ENCODE measurements at places on chromosomes 11 and 22.

DNA sequence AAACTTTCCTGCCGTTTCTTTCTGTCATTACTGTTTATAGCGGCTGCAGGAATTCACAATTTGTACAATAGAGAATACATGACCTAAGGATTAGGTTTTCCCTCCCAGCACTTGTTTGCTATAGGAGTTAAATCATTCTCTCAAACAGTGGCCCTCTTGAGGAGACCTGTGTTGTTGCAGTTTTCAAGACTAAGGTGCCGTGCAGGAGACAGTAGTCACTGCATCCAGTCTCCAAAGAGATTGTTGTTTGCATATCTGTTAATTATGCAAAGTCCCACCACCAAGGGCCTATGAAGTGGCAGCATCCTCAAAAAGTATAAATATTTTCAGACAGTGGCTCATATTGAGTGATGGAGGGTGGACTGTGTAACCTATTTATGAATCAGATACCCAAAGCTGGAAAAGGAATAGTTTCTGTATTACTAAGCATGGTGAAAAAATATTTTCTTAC lies 2.3 kb downstream of the PRSS23 start:
- DNase-seq: peak; percentile 32

- no peak for DNase-seq
Observed at GRCh38 chr22:19062943-19063308, 59.3 kb downstream of the DGCR2 start.

DNA sequence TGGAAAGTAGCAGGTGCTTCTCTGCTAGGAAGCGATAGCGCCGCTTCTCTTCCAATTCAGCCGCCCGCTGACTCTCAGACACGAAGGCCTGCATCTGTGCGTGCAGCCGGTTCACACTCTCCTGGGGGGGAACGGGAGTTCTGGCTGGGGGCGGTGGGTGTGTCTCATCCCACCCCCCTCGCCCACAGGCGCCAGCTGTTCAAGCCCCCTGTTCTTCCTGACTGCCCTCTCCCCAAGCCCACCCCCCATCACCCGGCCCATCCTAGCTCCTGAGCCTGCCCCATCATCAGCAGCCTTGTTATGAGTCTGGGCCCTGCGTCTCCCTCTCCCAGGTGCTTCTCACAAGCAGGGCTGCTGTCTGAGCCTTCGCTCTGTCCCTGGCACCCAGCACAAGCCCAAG lies 13.1 kb upstream of the SLC16A8 start:
- no peak for DNase-seq

GRCh38 chr11:128471138-128471661 lies 116.2 kb downstream of the ETS1 start:
- DNase-seq: no peak

- DNase-seq: no peak
Observed at GRCh38 chr11:86627776-86628455, 44.5 kb downstream of the ME3 start.

DNA sequence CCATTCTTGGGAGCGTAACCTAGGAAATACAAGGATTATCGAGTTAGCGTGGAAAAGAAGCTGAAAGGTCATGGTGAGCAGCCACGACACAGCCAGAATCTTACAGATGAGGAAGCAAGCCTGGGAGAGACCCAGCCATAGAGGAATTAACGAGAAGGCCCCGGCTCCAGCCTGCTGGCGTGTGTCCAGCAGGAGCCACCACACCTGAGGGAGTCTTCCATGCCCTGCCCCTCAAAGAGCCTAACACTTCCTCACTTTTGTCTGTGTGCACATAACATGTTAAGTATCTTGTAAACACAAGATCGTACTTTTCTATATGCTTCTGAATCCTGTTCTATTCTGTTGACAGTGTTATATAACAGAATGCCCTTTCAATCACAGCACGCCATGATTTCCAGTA lies 18.1 kb downstream of the CECR2 start:
- DNase-seq: no peak

DNA sequence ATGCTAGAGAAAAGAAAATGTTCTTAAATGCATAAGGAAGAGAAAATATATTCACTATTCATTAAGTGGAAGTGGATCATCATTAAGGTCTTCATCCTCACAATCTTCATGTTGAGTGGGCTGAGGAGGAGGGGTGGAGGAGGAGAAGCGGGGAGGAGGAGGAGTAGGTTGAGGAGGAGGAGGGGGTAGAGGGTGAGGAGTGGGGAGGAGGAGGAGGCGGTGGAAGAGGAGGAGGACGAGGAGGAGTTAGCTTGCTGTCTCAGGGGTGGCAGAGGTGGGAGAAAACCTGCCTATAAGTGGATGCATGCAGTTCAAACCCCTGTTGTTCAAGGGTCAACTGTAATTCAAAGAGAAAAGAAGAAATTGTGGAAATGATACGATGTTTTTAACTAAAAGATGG lies 71.6 kb downstream of the MYEOV start:
- DNase-seq: no peak

DNA sequence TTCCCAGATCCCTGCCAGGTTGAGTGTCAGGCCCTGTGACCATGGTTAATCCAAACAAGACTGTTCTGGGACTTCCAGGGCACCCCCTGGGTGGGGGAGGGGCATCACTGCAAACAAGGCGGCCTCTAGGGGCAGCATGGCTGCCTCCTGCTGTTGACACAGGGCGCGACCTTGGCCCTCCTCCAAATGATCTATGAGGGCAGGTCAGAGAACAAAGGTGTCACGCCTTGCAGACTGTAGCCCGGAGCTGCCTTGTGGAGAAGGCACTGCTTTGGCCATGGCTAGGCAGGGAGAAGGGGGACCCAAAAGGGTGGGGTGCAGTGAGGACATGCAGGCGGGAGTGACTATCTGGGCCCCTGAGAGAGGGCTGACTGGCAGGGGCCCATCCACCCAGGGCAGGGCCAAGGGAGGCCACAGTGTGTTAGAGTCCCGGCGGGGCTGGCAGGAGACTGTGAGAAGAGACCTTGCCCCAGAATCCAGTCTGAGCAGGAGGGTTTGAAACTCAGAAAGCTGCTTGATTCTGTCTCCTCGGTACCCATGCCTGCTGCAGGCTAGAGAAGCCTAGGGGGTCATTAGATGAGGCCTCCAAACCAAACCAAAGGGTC lies 35.6 kb downstream of the KCNC1 start:
- DNase-seq: peak; percentile 6

DNA sequence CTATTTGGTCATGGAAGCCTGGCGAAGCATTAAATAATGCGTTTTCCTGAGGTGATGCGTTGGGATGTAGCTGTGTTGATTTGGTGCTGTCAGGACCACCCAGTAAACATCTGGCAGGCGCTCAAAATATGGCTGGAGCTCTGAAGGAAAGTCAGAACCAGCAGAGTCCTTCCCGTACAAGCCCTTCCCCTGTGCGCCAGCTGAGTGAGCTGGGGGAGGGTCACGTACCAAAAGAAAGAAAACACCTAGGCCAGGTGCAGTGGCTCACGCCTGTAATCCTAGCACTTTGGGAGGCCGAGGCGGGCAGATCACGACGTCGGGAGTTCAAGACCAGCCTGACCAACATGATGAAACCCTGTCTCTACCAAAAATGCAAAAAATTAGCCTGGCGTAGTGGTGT lies 55.6 kb upstream of the CECR2 start:
- no peak for DNase-seq

DNA sequence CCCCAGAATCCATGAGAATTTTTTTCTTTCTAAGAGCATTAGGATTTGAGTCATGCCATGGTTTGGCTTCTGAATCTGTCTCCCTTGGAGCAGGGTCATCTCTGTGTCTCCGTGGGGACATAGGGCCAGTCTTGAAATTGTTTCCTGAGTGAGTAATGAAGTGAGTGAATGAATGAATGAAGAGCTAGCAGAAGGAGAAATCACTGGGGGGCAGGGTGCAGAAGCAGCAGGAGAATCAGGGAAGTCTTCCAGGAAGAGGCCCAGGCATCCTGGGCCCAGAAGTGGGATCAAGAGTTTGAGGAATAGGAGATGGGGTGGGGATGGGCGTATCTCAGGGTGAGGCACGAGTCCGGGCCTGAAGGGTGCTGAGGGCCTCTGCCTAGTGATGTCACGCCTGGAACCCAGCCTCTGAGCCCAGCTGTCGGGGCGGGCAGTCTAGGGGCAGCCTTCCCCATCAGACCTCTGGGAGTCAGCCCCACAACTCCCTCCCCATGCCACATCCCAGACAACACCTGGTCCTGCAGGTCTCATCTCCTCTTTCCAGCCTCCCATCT lies 12.5 kb upstream of the MGAT3 start:
- DNase-seq: no peak

DNA sequence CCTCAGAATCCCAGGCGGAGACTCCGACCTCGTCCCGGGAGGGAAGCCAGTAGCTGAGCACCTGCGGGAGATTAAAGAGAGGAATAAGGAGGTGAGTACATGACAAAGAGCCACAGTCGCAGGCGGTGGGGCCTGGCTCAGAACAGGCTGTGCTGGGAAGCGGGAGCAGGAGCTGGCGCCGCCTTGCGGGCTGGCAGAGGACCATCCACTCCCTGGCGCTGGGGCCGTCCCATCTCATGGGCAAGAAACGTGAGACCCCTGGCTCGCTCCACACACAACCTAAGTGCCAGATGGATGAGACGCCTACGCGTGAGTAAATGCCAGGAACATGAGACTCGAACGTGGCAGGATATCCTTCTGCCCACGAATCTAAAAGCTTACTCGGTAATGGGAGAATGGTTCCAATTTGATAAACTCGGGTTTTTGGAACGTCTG lies 6.3 kb downstream of the CEND1 start:
- DNase-seq: peak; percentile 21

DNA sequence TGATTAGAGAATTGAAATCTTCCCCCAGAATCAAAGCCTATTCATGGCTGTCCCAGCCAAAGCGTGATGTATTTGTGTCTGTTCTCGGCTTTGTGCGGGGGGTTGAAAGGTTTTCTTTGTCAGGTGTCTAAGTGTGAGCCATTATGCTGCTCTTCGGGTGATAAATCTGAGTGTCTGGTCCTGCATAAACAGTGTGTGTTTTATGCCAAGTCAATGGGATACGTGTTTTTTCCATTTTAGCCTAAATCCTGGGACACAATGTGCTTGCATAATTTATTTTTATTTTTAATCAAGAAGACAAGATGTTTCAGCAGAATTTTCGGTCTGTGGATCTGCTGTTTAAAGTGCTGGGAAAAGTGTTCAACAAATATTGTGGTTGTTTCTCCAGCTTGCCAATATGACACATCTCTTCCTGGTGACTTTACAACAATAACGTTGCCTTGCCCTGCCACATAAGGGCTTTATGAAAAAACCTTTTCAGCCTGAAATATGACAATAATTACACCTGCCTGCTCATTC lies 267.8 kb downstream of the TBC1D22A start:
- no peak for DNase-seq

DNA sequence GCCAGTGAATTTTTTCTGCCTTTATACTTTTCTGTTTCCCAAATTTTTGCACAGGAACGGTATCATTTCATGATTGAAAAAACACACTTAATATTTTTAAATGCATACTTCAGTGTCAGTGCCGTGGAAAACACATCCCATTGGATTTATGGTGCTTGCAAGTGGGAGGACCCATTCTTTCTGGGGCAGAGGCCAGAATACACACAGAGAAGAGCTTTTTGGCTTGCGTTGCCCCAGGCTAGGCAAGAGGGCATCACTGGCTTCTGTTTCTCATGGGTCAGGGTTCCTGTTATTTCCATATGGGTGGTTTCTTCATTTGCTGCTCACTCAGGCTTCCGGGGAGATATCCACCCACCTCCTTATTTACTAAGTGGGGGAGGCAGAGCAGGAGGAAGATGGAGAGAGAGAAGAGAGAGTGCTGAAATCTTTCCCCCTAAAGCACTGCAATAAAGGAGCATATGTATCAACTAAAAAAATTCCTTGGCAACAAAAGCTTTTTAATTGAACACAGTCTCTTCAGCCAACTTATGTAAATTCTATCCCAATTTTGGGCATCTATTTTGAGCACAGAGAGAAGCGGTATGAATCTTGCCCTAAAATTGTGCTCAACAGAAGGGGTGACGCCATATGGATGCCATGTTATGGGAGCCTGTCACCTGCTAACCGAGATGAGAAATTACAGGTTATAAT lies 66.0 kb upstream of the KIRREL3 start:
- peak; percentile 69 for DNase-seq

DNA sequence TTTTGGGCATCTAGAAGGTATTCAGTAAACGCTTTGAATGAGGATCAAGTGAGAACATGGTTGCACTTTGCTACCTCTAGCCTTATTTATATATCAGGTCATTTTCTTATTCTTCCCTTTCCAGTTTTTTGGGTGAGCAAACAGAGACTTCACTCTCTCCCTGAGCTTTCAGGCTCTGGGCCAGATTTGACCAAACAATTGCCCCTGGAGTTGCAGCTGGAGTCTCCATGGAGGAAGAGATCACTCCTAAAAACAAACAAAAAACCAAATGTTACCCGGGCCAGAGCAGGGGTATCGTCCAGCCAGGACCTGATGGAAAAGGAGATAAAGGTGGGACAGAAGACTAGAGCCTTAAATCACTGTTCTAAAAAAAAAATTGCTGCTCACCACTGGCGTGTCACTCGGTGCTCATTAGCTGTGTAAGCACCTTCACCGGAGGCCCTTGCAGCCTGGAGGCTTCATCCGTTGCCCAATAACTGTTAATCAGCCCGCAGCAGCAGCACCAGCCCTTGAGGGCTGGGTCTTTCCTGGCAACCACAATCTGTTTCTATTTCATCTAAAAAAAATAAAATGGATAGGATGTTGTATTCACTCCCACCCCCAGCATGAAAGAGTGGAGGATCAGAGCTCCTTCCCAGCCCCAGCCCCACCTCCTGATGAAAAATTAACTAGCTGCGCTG lies 125.0 kb downstream of the PKNOX2 start:
- peak; percentile 79 for DNase-seq

DNA sequence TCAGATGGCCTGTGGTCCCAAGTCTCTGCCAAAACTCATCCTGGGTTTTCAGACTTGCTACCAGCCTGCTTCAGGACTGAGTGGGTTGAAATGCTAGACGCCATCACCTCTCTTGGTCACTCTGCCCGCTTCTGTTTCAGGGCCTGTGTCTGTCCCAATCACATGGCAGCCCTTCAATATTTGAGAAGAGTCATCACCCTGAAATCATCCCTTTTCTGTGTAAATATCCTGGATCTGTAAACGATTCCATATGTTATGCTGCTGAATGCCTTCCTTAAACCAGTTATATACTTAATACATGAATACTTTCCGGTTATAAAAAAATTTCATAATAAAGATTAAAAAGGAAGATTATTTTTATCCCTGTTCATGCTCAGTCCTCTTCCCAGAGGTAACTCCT lies 39.8 kb upstream of the TLCD5 start:
- no peak for DNase-seq

GRCh38 chr11:2738551-2739431 lies 39.0 kb upstream of the KCNQ1OT1 start:
- no peak for DNase-seq

DNA sequence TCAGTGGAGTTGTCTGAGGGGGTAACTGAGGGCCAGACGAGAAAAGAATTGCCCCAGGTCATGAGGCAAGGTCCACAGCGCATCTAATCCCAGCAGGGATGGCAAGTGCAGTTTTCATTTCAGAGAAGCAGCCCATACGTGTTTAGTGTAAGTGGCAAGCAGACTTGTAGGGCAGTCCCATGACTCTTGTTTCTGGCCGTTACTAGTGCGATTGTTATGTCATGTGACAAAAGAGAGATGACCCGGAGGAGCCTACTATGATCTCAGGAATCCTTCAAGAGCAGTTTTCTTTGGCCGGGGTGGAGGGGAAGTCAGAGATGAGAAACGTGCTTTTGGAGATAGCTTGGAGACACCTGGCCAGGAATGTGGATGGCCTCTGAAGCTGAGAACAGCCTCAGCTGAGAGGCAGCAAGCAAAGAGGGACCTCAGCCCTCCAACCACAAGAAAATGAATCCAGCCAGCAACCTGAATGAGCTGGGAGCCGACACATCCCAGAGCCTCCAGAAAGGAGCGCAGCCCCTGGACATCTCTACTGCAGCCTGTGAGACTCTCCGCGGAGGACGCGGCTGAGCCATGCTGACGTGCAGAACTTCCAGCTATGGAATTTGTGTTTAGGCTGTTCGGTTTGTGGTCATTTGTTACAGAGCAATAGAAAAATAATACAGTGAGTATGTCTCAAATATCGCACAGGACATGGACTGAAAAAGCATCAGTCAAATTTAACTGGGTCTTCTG lies 44.1 kb upstream of the CDON start:
- DNase-seq: no peak
